Calu3 (cell line): ENCODE measurements at places on chromosomes 7 and 10. TPM values are rescaled to one million over a fixed set of nuclear protein-coding genes. Genes with fewer than 3 reads are reported as not detected.

Gene DRGX
- total RNA-seq, result not detected in 2 replicates

Gene ANXA8L1
- total RNA-seq, result 0.56 and 0.57 TPM in 2 replicates

Gene PDK4
- 6.5 and 7.1 TPM in 2 replicates for total RNA-seq

GRCh38 chr10:129272176-129272575 is 194.9 kb upstream of the MGMT start:
- H3K27ac ChIP-seq, result no peak overlapping the region
- no peaks in the 10 kb centered on the region for H3K27me3 ChIP-seq
- no peaks in the 10 kb centered on the region for H3K4me1 ChIP-seq

DNA sequence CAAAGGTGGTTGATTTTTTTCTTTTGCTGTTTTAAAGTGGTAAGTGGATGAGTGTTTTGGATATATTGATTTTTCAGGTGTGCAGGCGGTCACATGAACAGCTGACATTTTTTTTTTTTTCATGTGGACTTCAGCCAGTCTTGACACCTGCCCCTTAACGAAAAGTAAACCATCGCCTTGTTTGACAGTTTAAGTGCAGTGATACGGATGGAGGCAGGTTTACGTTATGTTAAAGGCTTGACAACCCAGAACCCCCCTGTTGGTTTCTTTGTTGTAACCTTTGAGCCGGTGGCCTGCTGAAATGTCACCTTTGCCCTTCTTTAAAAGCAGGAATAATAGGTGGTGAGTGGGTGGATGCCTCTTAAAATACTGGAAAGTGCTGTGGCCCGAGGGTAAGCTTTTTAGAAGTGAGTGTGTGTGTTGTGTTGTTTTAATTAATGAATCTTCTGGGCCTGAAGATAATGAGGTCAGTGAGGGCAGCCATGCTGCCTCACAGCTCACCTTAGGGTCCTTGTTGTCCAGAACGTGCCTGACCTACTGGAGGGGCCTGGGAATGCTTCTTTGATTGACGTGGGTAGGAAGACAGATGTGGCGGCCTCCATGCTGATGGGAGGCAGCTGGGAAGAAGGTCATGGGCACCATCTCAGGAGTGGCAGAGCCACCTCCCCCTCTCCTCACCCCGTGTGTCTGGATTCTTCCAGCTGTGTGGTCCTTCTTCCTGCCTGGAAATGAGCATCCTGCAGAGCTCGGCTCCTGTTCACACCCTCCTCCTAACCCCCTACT is 69.8 kb downstream of the TCF7L2 start:
- DNase-seq, result no peak
- H3K4me3 ChIP-seq, result no peak overlapping the region
- no peaks in the 10 kb centered on the region for H3K27me3 ChIP-seq
- peak overlapping the region; percentile 64 for H3K27ac ChIP-seq

DNA sequence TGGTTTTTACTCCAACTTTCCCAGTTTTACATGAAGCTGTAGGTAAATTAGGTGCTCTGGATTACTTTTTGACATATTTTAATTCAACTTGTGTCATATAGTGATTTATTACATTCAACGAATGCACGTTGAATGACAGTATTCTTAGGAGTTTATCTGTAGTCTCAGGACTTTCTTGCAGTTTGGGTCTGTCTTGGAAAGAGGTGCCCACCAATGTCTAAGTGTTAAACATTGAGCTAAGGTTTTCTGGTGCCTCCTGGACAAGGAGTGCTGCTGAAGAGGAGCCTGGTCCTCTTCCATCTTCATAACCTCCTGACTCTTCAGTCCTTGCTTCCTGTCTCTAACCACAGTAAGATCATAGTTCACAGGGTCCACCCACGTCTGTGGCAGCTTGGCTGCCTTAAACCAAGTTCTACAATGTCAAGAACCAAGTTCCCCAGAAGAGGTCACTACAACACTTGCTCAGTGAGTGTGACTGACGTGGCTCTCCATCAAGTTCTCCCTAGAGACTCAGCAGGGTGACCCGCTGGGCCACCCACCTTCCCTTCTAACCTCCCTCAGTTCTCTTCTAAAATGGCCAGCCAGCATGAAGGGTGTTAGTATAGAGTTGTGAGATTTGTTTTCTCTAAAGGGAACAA is 6.1 kb downstream of the NPY start:
- H3K4me1 ChIP-seq, result peaks cover 13% of the 10 kb centered on the region
- DNase-seq, result peak; percentile 59
- no peak overlapping the region for H3K4me3 ChIP-seq
- H3K36me3 ChIP-seq, result no peaks in the 10 kb centered on the region
- H3K27ac ChIP-seq, result no peak overlapping the region

GRCh38 chr7:137354396-137354795 is 10.9 kb upstream of the PTN start:
- no peak overlapping the region for H3K4me3 ChIP-seq
- H3K27me3 ChIP-seq, result no peaks in the 10 kb centered on the region
- peaks cover 8% of the 10 kb centered on the region for H3K4me1 ChIP-seq
- peak; percentile 40 for DNase-seq

DNA sequence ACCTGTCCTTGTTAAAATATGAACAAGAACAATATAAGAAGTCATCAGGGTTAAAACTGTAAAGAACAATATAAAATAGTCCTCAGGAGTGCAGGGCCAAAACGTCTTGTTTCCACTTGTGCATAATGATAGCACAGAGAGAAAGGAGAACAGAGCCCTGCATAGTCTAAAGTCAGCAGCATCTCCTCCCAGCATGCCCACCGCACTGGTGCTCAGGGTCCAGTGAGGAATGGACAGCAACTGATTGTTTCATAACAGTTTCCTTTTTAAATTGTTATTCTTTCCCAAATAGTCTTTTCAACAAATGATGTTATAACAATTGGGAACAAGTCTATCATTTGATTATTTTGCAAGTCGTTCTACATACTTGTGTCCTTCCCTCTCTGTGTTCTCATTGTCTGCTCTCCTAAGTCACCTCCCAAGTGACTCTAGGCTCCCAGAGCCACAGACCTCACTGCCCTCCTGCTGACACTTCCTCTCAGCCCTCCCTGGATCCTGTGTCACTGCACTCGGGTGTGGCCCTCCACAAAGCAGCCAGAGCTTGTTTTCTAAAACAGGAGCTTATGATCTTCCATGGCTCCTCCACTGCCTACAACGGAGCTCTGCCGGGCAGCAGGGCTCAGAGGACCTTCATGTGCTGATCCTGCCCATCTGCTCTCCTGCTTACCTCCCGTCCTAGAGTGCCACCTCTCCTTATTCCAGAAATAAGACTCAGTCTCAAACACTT is 27.6 kb downstream of the COBL start:
- H3K4me3 ChIP-seq, result peak overlapping the region; percentile 8
- no peaks in the 10 kb centered on the region for H3K27me3 ChIP-seq
- DNase-seq, result peak; percentile 32
- H3K4me1 ChIP-seq, result peaks cover 42% of the 10 kb centered on the region

DNA sequence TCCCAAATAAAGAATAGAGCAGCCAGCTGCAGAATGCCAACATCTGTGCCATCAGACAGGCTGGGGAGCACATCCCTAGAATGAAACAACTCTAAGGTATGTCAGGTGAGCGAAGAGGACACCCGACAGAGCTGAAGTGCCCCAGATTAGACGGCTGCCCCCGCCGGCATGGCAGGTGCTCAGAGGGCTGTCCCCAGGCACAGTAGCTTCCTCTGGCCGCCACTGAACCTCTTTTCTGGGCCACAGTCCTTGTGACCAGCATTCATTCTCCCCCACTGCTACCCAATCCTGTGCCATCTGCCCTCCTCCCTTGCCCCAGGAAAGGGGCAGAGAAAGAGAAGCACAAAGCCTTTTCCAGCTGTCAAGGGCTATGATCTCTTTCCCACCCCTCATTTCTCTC is 41.7 kb downstream of the RGS10 start:
- DNase-seq, result no peak
- no peaks in the 10 kb centered on the region for H3K4me1 ChIP-seq

GRCh38 chr10:16280595-16280994 is 156.2 kb upstream of the PTER start:
- no peaks in the 10 kb centered on the region for H3K4me1 ChIP-seq
- no peak for DNase-seq
- H3K27ac ChIP-seq, result no peak overlapping the region
- no peaks in the 10 kb centered on the region for H3K36me3 ChIP-seq
- no peaks in the 10 kb centered on the region for H3K27me3 ChIP-seq
- H3K4me3 ChIP-seq, result no peak overlapping the region

GRCh38 chr10:24371396-24371795 is 162.5 kb downstream of the KIAA1217 start:
- no peaks in the 10 kb centered on the region for H3K27me3 ChIP-seq
- no peak for DNase-seq
- H3K4me1 ChIP-seq, result peaks cover 24% of the 10 kb centered on the region
- H3K36me3 ChIP-seq, result no peaks in the 10 kb centered on the region

GRCh38 chr7:156602283-156602682 is 38.3 kb upstream of the RNF32 start:
- peaks cover 36% of the 10 kb centered on the region for H3K27me3 ChIP-seq
- no peaks in the 10 kb centered on the region for H3K36me3 ChIP-seq
- H3K27ac ChIP-seq, result no peak overlapping the region
- no peaks in the 10 kb centered on the region for H3K4me1 ChIP-seq
- no peak overlapping the region for H3K4me3 ChIP-seq

DNA sequence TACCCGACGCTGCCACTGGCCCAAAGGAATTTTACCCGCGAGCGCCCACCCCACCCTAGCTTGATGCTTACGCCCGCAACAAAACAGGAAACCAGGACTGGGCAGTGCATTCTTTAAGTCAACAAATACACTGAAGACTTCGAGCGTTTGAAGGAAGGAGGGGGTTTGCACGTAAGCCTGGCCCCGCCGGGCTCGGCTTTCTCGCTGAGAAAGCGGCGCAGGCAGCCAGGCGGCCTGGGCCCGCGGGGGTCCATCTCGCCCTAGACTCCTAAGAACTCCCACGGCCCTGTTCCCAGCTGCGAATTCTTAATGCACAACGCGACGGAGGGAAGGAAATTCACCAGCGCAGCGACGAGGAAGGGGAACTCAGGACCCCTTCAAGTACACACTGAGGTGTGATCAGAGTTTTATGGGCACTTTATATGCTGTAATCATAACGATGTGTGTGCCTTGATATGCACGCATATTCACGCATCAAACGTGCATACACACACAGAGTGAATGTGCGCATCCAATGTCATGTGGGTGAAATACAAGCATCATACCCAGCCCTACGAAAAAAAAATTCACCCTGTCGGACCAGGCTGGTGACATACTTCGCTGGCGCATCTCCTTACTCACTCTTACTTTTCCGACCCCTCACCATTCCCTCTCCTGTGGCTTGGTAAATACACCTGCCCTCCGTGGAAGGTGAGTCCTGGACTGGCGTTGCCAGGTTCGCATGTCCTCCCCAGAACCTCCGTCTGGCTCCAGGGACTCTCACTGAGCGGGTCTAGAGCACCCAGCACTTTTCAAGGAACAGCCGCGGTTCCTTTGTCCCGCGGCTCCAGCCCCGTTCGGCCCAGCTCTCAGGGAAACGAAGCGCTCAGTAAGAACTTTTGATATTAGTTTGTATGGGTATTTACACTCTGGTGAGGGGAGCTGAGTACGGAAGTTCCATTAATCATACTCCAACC is 5.7 kb upstream of the HOXA13 start:
- peaks cover 12% of the 10 kb centered on the region for H3K4me1 ChIP-seq
- no peak overlapping the region for H3K27ac ChIP-seq
- H3K36me3 ChIP-seq, result peaks cover 5% of the 10 kb centered on the region
- peak overlapping the region; percentile 66 for H3K4me3 ChIP-seq
- no peak for DNase-seq

DNA sequence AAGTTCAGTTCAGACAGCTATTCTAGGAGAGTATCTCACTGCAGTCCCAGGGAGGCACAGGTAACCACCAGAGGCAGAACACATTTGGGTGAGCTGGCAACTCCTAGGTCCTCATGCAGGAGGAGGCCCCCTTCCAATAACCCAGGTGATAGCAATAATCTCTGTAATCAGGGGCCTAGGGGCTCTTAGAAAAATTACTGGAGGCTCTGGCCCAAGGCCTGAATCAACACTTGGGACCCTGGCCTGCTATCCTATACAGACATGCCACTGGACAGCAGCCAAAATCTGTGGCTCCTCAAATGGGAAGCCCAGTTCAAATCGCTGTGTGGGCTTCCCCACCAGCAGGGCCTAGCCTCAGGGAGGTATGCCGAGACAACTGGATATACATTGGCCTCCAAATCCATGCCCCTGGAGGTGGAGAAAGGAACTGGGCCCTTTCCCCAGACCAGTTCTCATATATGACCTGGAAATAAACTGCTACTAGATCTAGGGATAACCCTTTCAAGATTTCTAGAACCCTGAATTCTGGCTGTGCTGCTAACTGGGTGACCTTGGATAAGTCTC is 1.6 kb downstream of the AVPI1 start:
- peaks cover 27% of the 10 kb centered on the region for H3K36me3 ChIP-seq
- H3K27ac ChIP-seq, result peak overlapping the region; percentile 30
- H3K4me1 ChIP-seq, result peaks cover 22% of the 10 kb centered on the region
- peak; percentile 55 for DNase-seq
- H3K4me3 ChIP-seq, result peak overlapping the region; percentile 73

- no peaks in the 10 kb centered on the region for H3K36me3 ChIP-seq
- no peak overlapping the region for H3K4me3 ChIP-seq
- no peaks in the 10 kb centered on the region for H3K27me3 ChIP-seq
- no peak for DNase-seq
- H3K27ac ChIP-seq, result no peak overlapping the region
Measured at GRCh38 chr7:69687739-69688433, 89.6 kb downstream of the AUTS2 start.

DNA sequence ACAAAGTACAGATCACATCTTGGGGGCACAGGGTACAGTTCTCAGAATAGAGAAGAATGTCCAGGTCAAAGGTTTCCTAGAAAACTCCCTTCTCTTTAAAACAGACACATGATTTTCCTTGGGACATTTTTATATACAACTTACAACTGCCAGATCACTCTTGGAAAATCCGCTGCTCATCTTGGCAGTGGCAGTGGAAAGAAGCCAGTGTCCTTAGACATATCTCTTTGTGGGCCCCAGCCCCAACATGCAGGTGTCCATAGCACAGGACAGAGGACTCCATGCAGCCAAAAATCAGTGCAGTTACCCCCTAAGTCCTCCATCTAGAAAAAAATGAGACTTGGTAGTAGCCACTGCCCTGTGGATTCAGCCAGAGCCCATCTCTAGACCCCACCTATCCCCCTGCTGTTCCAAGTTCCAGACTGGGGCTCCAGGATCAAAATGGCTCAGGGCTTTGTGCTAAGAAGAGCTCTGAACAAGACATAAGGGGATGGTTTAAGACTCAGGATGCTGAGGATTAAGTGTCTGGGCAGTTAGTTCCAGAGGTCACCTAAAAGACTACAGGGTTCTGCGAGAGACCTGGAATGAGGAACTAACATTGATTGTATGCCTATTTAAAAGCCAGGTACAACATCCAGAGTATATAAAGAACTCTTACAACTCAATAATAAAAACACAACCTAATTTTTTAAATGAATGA is 34.4 kb downstream of the HIPK2 start:
- no peaks in the 10 kb centered on the region for H3K27me3 ChIP-seq
- DNase-seq, result no peak
